ENCODE measurements at places on chromosomes 3 and 15.
A peak's percentile ranks its signal among the peaks of the same experiment; 100 is the strongest.

- no peaks in the 10 kb centered on the region for H3K4me1 ChIP-seq
- no peaks in the 10 kb centered on the region for H3K36me3 ChIP-seq
- no peak overlapping the region for H3K27ac ChIP-seq
- DNase-seq = no peak
- no peak overlapping the region for H3K4me3 ChIP-seq
These were observed 158.7 kb downstream of the PDCD6IP start for GRCh38 chr3:33957176-33957575.

- H3K27me3 ChIP-seq = no peaks in the 10 kb centered on the region
- no peaks in the 10 kb centered on the region for H3K36me3 ChIP-seq
- H3K27ac ChIP-seq = no peak overlapping the region
- H3K4me3 ChIP-seq = no peak overlapping the region
- DNase-seq = no peak
These were observed 323.9 kb upstream of the GBE1 start for GRCh38 chr3:82085356-82085755.

GRCh38 chr3:173429527-173429926 lies 32.0 kb downstream of the NLGN1 start:
- no peak overlapping the region for H3K4me3 ChIP-seq
- H3K27ac ChIP-seq = no peak overlapping the region
- no peaks in the 10 kb centered on the region for H3K36me3 ChIP-seq
- H3K27me3 ChIP-seq = no peaks in the 10 kb centered on the region
- no peak for DNase-seq

- H3K27ac ChIP-seq = no peak overlapping the region
- H3K4me3 ChIP-seq = peak overlapping the region; percentile 20
- no peaks in the 10 kb centered on the region for H3K36me3 ChIP-seq
These were observed 756 bp upstream of the CAMK2N2 start for GRCh38 chr3:184261854-184262763.
